ENCODE measurements at places on chromosomes 12 and 14. TPM values are rescaled to one million over a fixed set of nuclear protein-coding genes. Genes with fewer than 3 reads are reported as not detected.

Gene DEGS2
- total RNA-seq, result 0.26 TPM

Gene ACVRL1
- total RNA-seq, result 20.8 TPM

Gene RTL1
- not detected for total RNA-seq

Gene TGFB3
- total RNA-seq, result 10.5 TPM

Gene ADGRD1
- 7.3 TPM for total RNA-seq
